ENCODE measurements at places on chromosomes 6 and 20. TPM values are rescaled to one million over a fixed set of nuclear protein-coding genes. Genes with fewer than 3 reads are reported as not detected.
A peak's percentile ranks its signal among the peaks of the same experiment; 100 is the strongest.

GRCh38 chr20:19781235-19781634 is 23.2 kb downstream of the RIN2 start:
- ATAC-seq: no peak

- ATAC-seq: no peak
Measured at GRCh38 chr6:104642871-104643270, 216.8 kb downstream of the HACE1 start.

DNA sequence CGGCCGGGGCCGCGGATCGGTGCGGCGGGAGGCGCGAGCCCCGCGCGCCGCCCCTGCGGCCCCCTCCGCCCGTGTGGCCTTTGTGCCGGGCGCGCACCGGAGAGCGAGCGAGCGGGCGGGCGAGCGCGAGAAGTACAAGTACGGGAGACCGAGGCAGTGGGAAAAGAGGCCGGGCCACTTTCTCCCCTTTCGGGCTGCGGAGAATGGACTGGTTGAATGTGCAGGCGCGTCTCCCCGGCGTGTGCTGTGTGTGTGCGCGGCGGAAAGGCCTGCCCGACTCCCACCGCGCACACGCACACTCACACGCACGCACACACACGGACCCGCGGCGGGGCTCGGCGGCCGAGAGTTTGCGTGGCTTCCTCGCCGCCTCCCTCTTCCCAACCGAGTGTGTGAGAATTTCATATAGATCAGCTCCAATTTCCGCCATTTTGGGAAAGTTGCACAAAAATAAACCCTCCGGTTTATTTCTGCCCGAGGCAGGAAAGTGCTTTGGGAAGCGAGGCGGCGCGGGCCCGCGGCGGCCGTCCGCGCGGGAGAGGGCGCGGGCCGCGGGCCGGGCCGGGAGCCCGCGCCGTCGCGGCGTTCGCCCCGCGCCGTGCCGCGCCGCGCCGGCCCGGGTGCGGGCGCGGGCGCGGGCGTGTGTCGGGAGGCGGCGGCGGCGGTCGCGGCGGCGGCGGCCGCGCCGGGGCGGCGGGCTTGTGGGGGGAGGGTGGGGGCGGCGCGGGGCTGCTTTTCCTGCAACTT is 1.1 kb downstream of the L3MBTL3 start:
- ATAC-seq: peak; percentile 18

Gene BPIFB2
- total RNA-seq: not detected

- ATAC-seq: no peak
Measured at GRCh38 chr20:9028419-9028818, 40.5 kb upstream of the PLCB4 start.

DNA sequence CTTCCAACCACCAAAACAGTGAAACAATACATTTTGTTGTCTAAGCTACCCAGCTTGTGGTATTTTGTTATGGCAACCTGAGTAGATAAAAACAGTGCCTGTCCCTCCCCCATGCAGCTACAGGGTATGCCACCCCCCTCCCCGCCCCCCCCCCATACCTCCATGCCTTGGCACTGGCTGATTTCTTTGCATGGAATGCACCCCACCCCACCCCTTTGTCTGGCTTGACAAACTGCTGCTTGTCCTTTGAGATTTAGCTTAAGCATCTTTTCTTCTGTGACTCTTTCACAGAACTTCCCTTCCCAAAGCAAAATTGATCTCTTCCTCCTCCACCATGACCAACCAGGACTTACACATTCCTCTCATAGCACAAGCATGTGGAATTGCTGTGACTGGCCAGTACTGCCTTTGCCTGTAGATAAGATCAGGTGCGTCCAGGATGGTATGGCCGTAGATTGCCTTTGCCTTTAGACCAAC is 64.6 kb upstream of the ADGRF1 start:
- no peak for ATAC-seq

Gene DDAH2
- 9.4 TPM for total RNA-seq

DNA sequence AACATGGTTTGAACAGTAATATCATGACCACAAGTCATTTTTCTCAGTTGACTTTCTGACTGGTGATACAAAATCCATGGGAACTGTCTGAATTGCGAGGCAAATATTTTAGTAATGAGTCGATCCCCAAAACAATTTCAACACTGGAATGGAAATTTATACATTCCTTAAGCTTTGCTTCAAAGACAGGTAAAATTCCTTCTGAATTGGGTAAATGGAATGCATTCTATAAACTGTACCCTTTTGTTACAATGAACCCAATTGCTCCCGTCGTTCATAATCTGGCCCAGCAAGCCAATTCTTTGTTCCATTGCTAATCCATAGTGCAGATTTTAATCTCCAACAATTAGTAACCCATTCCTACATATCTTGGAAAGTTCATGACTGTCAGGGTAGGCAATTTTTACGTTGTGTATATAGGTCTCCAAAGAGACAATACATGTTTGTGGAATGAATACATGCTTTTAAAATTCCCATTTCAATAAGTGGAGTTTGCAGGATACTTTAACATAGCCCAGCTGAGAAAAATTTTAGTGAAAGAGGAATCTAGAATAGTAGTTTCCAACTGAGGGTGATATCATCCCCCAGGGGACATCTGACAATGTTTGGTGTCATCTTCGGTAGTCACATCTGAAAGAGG is 32.7 kb downstream of the CYP24A1 start:
- ATAC-seq: no peak

- no peak for ATAC-seq
Measured at GRCh38 chr6:15504581-15505350, 158.1 kb downstream of the DTNBP1 start.

DNA sequence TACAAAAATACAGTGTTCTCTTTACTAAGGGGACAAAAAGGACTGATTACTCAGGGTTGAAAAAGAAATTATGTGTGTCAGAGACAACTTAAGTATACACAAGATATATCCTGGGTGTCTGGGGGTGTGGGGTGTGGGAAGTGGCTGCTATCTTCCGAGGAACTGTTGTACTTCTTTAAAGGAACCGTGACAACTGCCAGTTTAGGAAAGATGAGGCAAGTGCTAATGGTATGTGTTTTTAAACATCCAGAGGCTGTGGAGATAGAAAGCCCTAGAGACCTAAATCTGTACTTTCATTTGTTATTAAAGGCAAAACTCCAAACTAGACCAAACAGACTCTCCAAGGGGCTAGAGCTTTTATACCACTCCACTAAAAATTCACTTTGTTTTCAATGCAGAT is 95.6 kb downstream of the SNAP25 start:
- ATAC-seq: no peak

GRCh38 chr6:90495216-90495817 is 91.6 kb downstream of the MAP3K7 start:
- ATAC-seq: no peak

DNA sequence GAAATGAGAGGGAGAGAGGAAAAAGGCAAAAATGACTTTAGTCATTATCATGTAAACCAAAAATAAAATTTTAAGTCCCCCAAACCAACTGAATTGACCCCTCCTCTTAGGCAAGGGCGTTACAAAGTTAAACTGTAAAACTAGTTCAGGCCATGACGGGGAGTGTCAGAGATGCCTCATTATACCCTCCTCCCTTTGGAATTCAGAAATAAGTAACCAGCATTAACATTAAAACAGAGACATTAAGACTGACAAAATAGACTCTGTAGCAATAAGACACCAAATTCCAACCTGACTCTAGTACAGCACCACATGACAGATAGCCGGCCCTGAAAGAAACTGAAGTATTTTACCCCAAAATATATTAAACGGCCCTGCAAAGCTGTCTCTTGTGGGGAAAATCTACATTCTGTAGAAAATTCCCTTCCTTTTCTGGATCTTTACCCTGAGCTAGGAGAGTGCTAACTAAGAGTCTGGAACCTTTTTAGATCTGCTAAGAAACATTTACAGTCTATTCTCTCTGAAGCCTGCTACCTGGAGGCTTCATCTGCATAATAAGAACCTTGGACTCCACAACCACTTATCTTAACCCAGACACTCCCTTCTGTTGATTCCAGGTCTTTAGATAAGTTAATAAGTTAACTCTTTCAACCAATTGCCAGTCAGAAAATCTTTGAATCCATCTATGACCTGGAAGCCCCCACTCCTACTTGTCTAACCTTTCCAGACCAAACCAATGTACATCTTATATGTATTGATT is 150.7 kb downstream of the PKHD1 start:
- no peak for ATAC-seq

Gene BTBD3
- 2.1 TPM for total RNA-seq

DNA sequence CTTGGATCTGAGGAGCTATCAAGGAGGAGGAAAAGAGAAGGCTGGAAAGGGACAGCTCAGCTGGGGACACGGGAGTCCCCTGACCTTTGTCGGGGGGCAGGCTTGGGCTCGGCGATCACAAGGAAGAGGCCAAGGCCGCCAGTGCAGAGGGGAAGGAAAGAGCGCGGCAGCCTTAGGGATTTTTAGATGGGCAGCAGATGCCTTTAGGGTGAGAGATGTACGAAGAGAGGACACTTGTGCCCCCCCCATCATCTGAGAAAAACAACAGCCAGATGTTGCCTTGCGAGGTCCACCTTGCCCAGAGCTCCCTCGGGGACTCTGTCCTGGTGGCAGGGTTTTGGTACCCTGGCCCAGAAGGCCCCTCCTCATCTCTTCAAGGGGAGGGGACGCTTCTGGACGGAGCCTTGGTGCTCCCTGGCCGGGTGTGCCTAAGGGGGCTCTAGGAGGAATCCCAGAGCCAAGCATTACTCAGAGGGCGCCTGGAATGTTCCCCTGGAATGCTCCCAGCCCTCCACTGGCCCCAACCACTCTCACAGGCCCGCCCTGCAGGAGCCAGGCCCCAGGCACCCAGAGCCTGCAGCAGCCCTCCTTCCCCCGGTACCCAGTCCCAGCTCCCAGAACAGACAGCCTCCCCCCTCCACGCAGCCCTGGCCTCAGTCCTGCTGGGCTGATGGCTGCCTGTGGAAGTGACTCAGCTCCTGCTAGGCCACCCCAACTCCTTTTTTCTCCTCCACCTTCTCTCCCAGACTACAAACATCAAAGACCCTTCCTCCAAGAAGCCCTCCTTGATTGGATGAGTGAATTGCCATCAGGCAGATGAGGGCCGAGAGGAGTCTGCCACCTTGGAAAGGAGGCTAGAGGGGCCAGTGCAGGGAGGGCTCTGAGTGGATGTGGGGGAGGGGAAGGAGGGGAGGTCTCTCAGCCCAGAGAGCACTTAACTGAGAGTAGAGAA is 1.8 kb downstream of the ADAM33 start:
- no peak for ATAC-seq

- ATAC-seq: no peak
Measured at GRCh38 chr6:33631971-33632557, 10.9 kb downstream of the ITPR3 start.

DNA sequence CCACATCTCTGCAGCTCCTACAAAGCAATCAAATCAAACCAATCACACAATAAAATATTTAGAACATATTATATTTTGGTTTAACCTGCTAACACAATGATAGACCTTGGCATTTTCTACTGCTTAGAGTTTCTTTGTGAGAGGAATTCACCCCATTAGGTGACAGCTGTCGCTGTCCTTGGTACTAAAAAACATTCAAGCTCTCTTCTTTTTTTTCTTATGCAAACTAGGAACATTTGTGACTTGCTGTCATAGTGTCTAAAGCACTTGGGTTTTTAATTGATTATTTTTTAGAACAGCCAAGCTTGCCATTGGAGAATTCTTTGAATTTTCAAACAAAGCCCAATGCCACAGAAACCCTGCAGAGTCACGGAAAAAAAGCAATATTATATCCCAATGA is 46.4 kb downstream of the CNR1 start:
- no peak for ATAC-seq

Gene ARFGAP1
- total RNA-seq: 63.1 TPM

DNA sequence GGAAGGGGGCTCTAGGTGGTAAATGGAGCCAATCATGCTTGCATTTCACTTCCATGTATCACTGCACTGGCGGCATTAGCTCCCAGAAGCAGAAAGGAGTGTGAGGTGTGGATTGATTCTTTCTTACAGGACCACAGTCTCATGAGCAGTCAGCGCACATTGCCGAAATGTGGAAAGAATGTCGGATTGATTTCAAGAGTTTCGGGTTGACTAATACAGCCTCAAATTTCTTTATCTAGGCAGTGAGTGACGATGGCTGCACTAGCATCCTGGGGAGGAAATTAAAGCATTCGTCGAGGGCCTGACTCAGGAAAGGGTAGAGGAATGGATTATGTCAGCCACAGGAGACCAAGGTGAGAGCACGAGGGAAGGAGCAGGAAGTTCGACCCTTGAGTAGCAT is 222.8 kb upstream of the CDYL start:
- peak; percentile 88 for ATAC-seq

Gene NKX2-2
- total RNA-seq: not detected

DNA sequence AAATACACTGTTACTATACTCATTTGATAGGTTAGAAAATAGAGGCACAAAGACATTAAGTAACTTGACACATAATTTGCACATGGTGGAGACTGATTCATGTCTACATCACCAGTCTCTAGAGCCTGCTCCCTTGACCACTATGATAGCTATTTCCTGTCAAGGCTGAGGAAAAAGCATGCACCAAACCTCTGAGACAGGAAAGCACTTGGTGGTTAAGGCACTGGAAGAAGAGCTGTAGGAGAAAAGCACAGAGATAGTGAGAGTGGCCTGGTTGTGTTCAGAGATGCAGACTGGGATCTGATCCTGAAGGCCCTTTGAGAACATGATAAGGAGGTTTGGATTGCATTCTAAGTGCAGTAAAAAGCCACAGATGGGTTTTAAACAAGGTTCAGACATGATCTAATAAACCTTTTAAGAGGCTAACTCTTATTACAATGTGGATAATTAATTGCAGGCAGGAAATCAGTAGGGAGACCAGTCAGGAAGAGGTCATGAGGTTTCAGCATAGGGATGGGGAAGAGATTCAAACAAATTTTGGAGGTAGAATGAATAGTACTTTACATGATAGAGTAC is 168.9 kb downstream of the PHF3 start:
- ATAC-seq: no peak

DNA sequence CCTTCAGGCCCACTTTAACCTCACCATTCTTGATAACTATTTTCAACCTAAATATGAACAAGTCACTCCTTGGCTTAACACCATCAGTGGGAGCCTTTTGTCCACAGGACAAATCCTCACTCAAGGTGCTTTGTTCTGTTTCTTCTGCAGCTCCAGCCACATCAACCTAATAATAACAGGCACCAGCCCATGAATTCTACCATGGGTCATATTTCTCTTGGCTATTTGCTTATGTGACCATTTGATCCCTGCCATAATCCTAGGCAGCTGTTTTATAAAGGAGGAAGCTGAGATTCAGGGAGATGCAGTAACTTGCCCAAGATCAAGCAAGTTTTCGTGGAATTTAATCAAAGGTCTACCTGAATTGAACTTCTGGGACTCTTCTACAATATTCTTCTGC is 561.3 kb downstream of the DHX35 start:
- no peak for ATAC-seq
